GF-D8 (cell line): ENCODE measurements at places on chromosomes 5 and 9.
A peak's percentile ranks its signal among the peaks of the same experiment; 100 is the strongest.

GRCh38 chr9:117234103-117234502 is 180.8 kb downstream of the ASTN2 start:
- no peak for DNase-seq

- DNase-seq: peak; percentile 80
Measured at GRCh38 chr5:142881076-142881783, 111.1 kb downstream of the ARHGAP26 start.

DNA sequence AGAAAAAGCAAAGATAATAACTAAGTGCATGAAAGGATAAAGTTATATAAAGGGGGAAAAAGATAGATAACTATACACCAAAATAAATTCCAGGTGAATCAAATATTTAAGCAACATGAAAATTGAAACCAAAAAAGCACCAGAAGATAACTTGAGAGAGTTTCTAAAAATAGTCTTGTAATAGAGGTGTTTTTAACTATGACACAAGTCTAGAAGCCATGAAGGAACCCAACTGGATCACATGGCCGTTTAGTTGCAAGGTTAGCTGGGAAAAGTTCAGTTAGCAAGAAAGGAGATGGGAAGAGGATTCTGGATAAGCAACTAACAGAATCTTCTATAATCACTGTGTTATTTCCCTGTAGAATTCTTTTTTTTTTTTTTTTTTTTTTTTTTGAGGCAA is 9.2 kb upstream of the RASA1 start:
- DNase-seq: no peak

DNA sequence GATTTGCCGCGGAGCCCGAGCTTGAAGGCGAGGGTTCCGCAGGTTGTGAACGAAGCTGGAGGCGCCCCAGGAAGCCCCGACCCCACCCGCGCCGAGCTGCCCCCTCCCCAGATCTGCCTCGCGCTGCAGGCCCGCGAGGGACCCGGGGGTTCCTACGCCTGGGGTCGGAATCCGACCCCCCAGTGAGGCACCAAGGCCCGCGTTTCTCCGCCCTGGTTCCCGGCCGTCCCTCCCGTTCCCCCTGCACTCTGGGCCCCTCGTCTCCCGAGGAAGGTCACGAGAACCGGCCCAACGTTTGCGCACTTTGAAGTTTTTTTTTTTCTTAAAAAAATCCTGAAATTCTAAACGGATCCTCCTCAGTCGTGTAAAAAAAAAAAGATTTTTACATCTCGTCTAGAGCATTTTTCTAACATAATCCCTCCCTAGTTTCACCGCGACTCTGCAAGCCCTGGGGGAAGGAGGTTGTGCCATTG is 880 bp upstream of the GFPT2 start:
- DNase-seq: no peak

DNA sequence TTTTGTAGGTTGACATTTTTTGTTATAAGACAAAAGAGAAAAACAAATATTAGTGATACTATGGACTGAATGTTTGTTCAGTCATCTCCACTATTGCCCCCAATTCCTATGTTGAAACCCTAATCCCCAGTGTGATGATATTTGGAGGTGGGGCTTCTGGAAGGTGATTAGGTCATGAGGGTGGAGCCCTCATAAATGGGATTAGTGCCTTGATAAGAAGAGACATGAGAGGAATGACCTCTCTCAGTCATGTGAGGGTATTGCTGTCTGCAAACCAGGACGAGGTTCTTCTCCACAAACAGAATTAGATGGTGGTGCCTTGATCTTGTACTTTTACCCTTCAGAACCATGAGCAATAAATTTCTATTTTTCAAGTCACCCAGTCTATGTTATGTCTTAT is 34.5 kb upstream of the KLF9 start:
- DNase-seq: no peak

DNA sequence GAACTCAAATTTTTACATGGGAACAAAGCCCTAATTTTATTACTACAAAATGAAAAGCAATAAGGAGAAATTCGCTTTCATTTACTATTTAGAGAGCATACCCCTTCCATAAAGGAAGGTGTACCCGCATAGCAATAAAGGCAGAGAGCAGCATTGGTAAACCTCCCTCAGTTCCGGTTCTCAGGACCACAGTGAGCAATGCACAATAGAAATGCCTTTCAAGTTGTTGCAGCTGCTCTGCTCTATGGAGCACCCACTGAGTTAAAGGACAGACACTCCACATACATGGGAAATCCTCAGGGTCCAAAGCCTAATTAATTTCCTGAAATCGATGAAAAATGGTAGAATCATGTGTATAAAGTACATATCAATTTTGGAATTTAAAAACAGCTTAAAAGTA is 89.9 kb upstream of the MPDZ start:
- no peak for DNase-seq

GRCh38 chr9:20409321-20410092 is 212.8 kb downstream of the MLLT3 start:
- no peak for DNase-seq

DNA sequence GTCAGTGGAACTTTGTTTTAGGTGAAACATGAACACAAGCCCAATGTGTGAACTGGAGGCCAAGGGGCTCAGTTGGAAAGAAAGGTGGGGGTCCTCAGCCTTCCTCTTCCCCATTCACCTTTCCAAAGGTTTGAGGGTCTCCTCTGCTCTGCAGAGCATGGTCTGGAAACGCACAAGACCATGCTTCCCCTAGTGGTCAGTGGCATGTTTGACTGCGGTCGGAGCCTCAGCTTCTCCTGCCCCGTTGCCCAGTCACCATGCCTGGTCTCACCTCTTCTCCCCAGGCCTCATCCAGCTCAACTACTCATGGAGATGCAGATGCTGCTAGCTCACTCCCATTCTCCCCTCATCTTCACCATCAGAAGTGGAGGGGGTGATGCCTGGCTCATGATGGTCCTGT is 340.3 kb downstream of the GADD45G start:
- no peak for DNase-seq

- DNase-seq: peak; percentile 16
Measured at GRCh38 chr5:146291421-146292074, 47.1 kb upstream of the POU4F3 start.

GRCh38 chr9:110582156-110582555 is 2.6 kb upstream of the SVEP1 start:
- no peak for DNase-seq

DNA sequence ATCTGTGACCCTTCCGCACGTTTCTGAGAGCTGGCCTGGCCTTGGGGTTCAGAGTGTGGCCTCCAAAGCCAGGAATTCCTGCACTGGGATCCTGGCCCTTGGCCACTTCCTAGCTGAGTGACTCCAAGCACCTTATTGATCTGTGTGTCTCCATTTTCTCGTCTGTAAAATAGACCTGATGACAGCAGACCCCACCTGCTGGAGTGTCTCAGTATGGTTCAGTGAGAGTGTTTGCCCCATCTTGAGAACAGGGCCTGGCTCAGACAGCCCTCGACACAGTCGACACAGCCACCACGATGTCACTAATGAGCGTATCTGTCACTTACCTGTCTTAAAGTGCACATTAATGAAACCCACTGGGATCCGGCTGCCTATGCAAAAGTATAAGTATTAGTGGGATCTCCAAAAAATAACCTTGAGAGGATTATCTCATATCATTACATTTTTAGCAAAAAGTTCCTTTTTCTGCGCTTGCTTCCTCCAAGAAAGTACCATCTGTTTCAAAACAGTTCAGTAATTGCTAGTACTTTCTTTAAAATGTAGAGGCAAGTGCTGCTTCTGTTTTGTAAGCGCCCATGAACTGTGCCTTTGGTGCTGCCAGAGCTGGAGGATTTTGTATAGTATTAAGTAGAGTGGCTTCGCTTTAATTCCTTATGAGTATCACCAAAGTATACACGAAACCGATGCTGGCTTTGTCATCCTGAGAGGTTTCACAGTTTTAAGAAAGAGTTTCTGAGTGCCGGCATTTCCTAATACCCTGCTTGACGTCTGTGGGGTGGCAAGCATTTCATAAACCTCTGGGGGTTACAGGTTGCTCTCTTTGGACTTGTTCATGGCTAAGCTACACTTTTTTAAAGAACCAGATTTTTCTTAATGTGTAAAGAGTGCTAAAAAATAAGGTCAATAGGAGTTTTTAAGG is 31.7 kb downstream of the UBE2QL1 start:
- no peak for DNase-seq

- no peak for DNase-seq
Measured at GRCh38 chr5:158868546-158868945, 231.2 kb downstream of the EBF1 start.

DNA sequence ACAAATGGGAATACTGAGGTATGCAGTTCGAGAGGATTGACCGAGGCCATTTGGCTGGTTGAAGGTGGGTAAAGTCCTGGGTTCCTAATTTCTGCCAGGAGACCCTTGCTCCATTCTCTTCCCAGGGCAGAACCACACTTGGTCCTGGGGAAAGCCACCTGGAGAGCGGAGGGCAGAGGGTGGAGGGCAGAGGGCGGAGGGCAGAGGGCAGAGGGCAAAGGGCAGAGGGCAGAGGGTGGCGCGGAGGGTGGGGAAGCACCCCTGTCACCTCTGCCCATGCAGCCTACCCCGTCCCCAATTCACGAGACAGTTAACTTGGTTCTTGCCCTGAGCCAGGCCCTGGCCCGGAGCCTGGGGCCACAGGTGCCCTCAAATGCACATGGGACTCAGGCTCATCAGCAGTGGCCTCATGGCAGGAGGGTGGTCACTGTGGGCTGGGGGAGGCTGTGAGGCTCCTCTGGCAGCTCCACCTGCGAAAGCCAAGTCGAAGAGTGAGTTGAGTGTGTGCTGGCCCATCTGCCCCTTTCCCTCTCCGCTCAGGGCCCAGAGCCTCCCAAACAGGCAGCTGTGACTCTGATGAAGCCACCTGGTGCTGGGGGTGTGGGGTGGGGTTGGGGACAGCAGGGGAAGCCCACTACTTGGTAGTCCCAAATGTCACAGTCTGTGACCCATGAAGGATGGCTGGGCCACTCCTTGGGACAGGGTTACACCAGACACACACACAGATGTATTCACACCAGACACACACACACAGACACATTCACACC is 28.0 kb upstream of the FCN1 start:
- DNase-seq: no peak
